ENCODE measurements at places on chromosomes 4 and X.

DNA sequence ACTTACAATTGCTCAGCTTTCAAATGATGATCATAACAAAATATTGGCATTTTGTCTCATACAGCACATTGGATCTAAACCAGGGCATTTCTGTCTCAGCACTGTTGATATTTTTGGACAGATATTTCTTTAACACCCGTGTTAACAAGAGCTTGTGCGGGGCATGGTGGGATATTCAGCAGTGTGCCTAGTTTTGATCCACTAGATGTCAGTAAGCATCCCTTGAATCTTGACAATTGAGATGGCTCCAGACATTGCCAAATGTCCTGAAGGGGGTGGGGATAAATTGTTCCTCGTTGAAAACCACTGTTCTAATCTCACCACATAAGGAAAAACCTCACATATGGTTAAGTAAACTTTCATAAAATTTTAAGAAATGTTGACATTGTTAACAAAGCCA is 806.3 kb downstream of the STIM2 start:
- no peak for DNase-seq

- DNase-seq: no peak
Measured at GRCh38 chr4:108900018-108900580, 137.2 kb upstream of the ETNPPL start.

DNA sequence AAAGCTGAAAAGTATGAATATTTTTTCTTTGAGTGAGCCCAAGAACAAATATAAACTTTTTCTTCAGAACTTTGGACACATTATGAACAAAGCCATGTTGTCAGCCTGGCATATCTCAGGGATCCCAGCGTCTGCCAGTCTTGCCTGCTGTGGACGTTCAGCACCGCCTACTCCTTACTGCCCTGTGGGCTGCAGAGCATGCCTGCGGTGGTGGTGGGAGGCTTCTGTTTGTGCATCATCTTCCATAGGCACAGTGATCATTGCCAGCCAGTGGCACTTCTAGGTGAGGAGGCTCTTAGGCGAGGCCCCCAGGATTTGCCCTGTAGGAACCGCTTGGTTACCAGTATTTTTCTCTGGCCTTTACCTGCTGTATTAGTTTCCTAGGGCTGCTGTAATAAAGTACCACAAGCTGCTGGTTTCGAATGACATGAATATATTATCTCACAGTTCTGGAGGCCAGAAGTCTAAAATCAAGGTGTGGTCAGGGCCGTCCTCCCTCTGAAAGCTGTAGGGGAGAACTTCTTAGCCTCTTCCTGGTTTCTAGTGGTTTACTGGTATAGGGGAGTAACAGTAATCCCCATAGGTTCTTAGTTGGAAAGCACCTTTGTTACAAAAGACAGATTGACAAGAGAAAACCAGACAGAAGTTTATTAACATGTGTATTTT is 15.4 kb downstream of the ANXA3 start:
- no peak for DNase-seq

DNA sequence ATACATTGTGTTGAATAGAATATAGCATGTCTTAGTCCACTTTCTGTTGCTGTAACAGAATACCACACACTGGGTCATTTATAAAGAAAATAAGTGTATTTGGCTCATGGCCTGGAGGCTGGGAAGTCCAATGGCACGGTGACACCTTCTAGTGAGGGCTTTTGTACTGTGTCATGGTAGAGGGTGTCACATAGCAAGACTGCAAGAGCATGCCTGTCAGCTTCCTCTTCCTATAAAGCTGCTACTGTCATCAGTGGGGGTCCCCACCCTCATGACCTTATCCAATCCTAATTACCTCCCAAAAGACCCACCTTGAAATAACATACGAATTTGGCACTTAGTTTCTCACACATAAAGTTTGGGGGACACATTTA is 193.2 kb downstream of the PTTG2 start:
- no peak for DNase-seq

GRCh38 chr4:72006586-72006985 is 25.2 kb upstream of the NPFFR2 start:
- no peak for DNase-seq

DNA sequence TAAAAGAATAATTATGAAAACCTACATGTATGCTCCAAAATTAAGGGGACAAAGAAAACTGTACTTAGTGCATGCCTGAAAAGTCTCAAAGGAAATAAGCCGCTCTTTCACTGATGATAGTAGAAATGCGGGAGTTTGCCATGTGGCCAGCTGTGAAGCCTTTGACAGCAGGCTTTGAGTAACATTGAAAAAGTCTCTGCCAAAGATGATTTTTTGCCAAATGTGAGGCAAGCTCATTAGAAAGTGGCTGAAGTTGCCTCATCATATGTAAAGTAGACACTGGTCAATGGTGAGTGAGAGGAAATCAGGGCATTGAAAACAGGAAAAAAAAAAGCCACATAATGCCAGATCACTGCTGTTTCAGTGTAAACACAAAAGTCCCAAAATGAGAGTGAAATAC is 2360.1 kb downstream of the PCDH7 start:
- DNase-seq: no peak

DNA sequence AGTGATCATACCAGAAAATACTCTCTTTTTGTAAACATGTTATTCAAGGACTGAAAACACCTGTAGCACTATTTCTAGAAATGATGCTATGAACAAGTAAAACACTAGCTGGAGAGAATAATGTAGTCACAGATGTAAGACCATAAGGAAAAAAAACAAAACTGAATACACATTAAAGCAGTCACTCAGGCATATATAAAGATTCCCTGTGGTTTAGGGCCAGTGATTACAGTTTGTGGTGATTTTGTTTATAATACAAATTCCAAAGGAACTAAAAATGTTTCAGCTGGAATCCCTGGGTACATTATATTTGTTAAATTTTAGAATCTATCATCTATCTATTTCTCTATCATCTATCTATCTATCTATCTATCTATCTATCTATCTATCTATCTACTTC is 777.8 kb upstream of the FRG1 start:
- DNase-seq: no peak

GRCh38 chr4:27966664-27967063 is 1106.0 kb downstream of the STIM2 start:
- DNase-seq: no peak

- DNase-seq: peak; percentile 61
Measured at GRCh38 chrX:154136627-154137161, 7.3 kb upstream of the OPN1LW start.

GRCh38 chr4:23348789-23349498 is 540.9 kb downstream of the PPARGC1A start:
- no peak for DNase-seq

- DNase-seq: no peak
Measured at GRCh38 chr4:52645300-52645699, 13.8 kb downstream of the USP46 start.

- DNase-seq: no peak
Measured at GRCh38 chrX:153547195-153547594, 29.8 kb downstream of the ATP2B3 start.

GRCh38 chrX:37357436-37357835 is 8.3 kb downstream of the PRRG1 start:
- no peak for DNase-seq

GRCh38 chrX:776061-776460 is 145.5 kb downstream of the SHOX start:
- DNase-seq: no peak

DNA sequence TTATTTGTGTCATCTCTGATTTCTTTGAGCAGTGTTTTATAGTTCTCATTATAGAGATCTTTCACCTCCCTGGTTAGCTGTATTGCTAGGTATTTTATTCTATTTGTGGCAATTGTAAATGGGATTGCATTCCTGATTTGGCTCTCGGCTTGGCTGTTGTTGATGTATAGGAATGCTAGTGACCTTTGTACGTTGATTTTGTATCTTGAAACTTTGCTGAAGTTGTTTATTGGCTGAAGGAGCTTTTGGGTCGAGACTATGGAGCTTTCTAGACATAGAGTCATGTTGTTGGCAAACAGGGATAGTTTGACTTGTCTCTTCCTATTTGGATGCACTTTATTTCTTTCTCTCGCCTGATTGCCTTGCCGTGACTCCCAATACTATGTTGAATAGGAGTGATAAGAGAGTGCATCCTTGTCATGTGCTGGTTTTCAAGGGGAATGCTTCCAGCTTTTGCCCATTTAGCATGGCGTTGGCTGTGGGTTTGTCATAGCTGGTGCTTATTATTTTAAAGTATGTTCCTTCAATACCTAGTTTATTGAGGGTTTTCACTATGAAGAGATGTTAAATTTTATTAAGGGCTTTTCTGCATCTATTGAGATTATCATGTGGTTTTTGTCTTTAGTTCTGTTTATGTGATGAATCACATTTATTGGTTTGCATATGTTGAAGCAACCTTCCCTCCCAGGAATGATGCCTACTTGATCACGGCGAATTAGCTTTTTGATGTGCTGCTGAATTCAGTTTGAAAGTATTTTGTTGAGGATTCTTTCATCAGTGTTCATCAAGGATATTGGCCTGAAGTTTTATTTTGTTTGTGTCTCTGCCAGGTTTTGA is 72.7 kb upstream of the BOD1L1 start:
- no peak for DNase-seq

DNA sequence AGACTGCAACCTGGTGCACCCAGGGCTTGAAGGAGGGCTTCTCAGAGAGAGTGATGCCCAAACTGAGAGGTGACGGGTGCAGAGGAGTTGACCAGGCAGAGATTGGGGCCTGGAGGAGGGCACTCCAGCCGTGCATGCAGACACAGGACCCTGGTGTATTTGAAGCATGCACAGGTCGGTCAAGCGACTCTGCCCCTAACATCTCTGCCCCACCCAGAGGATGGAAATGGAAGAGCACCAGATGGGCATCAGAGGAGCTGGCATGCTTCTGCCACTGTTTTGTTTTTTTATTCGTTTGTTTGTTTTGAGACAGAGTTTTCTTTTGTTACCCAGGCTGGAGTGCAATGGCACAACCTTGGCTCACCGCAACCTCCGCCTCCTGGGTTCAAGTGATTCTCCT is 320.9 kb downstream of the EVC2 start:
- DNase-seq: no peak

DNA sequence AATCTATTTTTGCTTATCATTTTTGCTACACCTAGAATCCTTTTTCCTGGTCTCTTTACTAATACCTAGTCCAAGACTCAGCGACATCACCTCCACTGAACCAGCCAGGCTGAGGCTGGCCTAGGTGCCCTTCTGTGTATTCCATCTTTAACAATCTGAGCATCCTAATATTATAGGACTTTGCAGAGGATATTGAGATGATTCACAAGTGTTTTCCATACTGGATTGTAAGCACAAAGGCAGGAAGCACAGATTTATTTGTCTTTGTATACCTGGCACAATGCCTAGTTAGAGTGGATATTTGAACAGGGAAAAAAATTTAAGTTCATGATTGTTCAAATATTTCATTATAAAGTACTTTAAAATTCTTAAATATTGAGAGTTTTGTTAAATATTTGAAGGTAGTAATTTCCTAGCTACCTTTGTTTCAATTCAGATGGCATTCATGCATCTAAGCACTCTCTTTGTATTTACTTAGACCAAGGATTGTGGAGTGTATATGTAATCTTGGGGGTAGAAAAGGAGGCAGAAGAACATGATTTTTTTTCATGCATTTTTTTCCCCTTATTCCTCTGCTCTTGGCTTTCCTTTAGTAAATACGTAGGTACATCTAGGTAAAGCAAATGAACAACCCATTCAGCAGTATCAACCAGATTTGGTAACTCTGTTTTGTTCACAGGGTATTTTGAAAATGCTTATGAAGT is 18.4 kb downstream of the SMARCA5 start:
- DNase-seq: no peak

All from stimulated activated CD4-positive, alpha-beta T cell treated with anti-CD3 and anti-CD28 coated beads, Interleukin-2, amount 100 ng/mL, for 48 hours (primary cell).